ENCODE measurements at places on chromosomes 7 and 10. TPM values are rescaled to one million over a fixed set of nuclear protein-coding genes. Genes with fewer than 3 reads are reported as not detected.

The TMEM130 gene
- total RNA-seq, result 0.21 TPM

The AS3MT gene
- 1.7 TPM for total RNA-seq

The SGCE gene
- 4.6 TPM for total RNA-seq

The GIMAP6 gene
- total RNA-seq, result 26.2 TPM

The FAM237B gene
- total RNA-seq, result not detected

The LBX1 gene
- not detected for total RNA-seq

The INHBA gene
- total RNA-seq, result 5.5 TPM

The ENTPD1 gene
- total RNA-seq, result 30.1 TPM

The METTL27 gene
- total RNA-seq, result not detected

The SLC29A4 gene
- total RNA-seq, result 0.10 TPM

The EPHA1 gene
- 2.3 TPM for total RNA-seq

The AKR1E2 gene
- 19.3 TPM for total RNA-seq

The IGF2BP3 gene
- 13.7 TPM for total RNA-seq

The FZD8 gene
- total RNA-seq, result 0.94 TPM

The MRLN gene
- total RNA-seq, result not detected

The FRMD4A gene
- total RNA-seq, result 0.63 TPM

The SLC39A12 gene
- not detected for total RNA-seq

The TDRD1 gene
- 0.10 TPM for total RNA-seq

The ITGB8 gene
- total RNA-seq, result 11.3 TPM

The KLF14 gene
- total RNA-seq, result under 0.01 TPM

The NUTM2A gene
- total RNA-seq, result 0.84 TPM

The CFAP46 gene
- total RNA-seq, result under 0.01 TPM

The C10orf90 gene
- not detected for total RNA-seq

The VWDE gene
- total RNA-seq, result 1.6 TPM

The XRCC2 gene
- 0.42 TPM for total RNA-seq

The ZNF33A gene
- total RNA-seq, result 39.0 TPM

The NPC1L1 gene
- total RNA-seq, result not detected

The LRRC17 gene
- 0.10 TPM for total RNA-seq

Data from mononuclear cell (primary cell).